ENCODE measurements at places on chromosomes 6 and 20. TPM values are rescaled to one million over a fixed set of nuclear protein-coding genes. Genes with fewer than 3 reads are reported as not detected.
A peak's percentile ranks its signal among the peaks of the same experiment; 100 is the strongest.

The PPP1R14C gene
- polyA plus RNA-seq: 21.6 TPM

GRCh38 chr20:1912053-1912452 is 16.8 kb downstream of the SIRPA start:
- DNase-seq: no peak

The ADIG gene
- polyA plus RNA-seq: not detected

DNA sequence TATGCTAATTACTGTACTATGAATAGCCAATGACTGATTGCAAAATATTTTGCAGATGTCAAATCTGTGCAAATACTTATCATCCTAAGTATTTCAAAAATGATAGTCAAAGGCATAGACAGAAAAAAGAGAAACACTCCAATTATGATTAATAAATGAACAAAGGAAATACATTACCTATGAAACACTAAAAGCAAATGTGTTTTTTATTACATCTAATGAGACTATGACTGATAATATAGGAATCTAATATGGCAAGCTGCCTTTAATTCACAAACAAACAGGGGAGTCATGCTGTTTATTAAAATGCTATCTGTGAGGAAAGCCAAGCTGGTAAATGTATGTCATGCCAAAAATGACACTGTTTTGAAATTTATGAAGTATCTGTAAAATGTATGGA is 713.2 kb upstream of the NRSN1 start:
- DNase-seq: no peak

- DNase-seq: no peak
Observed at GRCh38 chr6:39391182-39391581, 68.7 kb upstream of the KCNK16 start.

DNA sequence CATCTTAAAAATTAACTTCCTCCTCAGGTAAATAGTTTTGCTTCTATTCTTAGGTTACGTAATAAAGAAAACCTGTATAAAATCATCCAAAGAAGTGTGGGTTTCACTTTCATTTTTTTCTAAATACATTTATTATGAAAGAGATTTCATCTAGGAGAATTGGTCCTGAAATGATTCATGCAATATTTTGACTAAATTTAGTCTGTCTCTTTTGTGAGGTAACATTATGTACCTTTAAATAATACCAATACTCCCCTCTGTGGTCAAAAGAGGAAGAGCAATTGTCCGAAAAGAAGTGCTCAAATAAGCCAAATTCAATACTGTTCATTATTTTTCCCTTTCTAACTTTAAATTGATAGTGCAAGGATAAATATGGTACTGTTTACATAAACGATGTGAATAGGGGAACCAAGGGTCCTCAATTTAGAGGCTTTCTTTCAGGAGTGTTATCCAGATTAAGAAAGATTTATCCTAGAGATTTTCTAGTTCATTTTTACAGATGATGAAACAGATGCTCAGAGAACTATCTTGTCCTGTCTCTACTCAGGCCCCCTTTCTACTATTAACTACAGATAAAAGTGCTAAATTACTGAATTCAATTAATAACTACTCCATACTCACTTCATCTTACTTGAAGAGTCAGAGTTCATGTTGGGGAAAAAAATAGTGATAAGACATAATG is 26.2 kb downstream of the CYP39A1 start:
- peak; percentile 22 for DNase-seq

- DNase-seq: no peak
Observed at GRCh38 chr6:47355496-47355895, 45.8 kb upstream of the TNFRSF21 start.

The MUCL3 gene
- polyA plus RNA-seq: 0.10 TPM

GRCh38 chr6:35151466-35151865 is 10.3 kb upstream of the TCP11 start:
- DNase-seq: no peak

The VSX1 gene
- polyA plus RNA-seq: not detected
